Activated CD8-positive, alpha-beta T cell treated with anti-CD3 and anti-CD28 coated beads for 36 hours (primary cell): ENCODE measurements at places on chromosomes 1 and 21. TPM values are rescaled to one million over a fixed set of nuclear protein-coding genes. Genes with fewer than 3 reads are reported as not detected.

GRCh38 chr1:102628109-102628613 lies 480.2 kb downstream of the COL11A1 start:
- DNase-seq, result no peak
- no peaks in the 10 kb centered on the region for H3K27me3 ChIP-seq
- H3K36me3 ChIP-seq, result no peaks in the 10 kb centered on the region
- no peaks in the 10 kb centered on the region for H3K4me1 ChIP-seq

DNA sequence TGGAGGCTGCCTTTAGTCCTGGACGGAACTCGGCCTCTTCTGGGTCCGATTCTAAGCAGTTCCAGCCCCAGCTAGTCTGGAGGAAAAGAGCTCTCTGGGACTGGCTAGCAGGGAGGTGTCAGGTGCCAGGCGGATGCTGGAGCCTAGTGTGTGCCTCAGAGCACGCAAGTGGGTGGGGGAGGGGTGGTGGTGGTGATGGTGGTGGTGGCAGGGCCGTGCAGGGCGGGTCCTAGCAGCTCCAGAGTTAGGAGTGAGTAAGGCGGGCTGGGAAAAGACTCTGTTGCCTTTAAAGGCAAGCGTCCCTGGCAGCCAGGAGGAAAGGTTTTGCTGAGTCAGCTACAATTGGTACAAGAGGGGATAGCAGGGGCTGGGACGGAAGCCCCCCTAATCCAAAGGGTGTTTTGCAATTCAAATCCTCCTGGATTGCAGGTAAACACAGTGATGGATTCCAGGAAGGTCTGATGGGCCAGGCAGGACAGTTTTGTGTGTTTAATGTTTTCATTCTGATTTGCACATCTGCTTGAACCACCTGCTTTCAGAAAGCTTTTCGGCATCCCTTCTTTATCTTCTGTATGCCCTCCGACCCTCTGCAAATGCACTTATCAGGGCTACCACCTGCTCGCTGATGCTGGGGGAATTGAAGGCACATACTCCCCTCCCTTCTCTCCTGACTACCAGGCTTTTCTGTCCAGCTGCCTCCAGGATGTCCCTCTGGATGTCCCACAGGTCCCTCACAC lies 4.1 kb upstream of the SLC2A1 start:
- H3K27me3 ChIP-seq, result peaks cover 7% of the 10 kb centered on the region
- peaks cover 18% of the 10 kb centered on the region for H3K4me1 ChIP-seq
- no peak overlapping the region for H3K4me3 ChIP-seq
- H3K27ac ChIP-seq, result peak overlapping the region; percentile 17
- H3K36me3 ChIP-seq, result peaks cover 3% of the 10 kb centered on the region

DNA sequence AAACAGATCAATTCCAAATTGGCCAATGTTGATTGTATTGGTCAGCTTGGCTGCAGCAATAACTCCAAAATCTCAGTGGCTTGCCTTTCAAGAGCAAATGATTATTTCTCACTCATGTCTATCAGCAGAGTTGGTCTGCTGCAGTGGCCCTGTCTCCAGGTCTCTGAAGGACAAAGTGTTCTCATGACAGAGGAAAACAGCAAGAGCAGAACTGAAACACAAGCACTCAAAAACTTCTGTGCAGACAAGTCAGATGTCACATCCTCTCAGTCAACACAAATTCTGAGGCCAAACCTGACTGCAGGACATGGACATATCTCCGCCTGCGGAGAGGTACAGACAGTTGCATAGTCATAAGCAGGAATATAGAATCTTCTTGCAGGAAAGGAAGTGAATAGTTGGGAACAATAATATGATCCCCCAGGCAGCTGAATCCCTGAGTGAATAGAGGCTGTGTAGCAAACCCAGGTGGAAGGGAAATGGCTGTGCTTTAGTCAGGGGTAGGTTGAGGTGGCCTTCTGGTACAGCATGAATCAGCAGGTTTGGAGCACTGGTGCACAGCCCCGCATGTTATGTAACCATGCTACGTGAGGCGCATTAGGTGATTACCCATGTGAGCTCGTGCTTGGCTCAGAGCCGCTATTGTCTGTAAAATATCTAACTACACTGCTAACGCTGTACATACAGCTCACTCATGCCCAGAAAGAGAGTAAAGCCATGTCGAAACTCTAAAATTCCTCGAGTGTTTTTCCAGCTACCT lies 17.1 kb upstream of the UBE2U start:
- H3K27me3 ChIP-seq, result peaks cover 5% of the 10 kb centered on the region
- no peaks in the 10 kb centered on the region for H3K36me3 ChIP-seq
- H3K4me1 ChIP-seq, result no peaks in the 10 kb centered on the region

DNA sequence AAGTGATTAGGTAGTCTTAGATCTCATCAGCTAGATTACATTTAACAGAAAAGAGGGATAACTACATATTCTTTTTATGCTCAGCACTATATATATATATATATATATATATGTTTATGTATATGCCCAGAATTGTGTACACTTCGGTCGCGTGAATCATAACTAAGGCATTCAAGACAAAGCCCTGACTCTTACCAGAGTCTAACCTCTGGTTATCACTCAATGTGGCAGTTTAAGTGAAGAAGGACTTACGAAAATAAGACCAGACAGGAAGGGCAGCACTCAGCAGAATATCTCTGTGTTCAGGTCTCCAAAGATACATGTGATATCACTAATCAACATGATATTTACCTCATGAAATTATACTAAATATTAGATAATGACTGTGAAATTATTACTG lies 1326.7 kb downstream of the MRPL39 start:
- no peak overlapping the region for H3K4me3 ChIP-seq
- H3K4me1 ChIP-seq, result no peaks in the 10 kb centered on the region

Gene LCK
- 289 TPM for total RNA-seq

DNA sequence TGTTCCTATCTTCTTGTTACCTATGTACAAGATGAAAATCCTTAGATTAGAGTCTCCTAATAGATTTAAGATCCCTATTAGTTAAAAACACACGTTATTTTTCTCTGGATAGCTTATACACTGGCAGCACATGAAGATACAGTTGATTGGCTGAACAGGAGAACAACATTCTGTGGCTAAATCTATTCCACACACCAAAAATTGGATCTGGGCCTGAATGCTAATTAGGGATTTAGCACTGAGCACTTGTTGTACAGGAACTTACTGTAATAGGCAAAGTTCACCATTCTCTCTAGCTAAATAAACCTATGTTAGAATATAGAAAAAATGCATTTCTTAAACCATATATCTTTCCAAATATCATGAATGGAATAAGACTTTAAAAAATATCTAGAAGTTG lies 117.1 kb upstream of the PTGFR start:
- H3K4me1 ChIP-seq, result no peaks in the 10 kb centered on the region
- H3K36me3 ChIP-seq, result no peaks in the 10 kb centered on the region
- no peak overlapping the region for H3K27ac ChIP-seq
- no peak overlapping the region for H3K4me3 ChIP-seq

DNA sequence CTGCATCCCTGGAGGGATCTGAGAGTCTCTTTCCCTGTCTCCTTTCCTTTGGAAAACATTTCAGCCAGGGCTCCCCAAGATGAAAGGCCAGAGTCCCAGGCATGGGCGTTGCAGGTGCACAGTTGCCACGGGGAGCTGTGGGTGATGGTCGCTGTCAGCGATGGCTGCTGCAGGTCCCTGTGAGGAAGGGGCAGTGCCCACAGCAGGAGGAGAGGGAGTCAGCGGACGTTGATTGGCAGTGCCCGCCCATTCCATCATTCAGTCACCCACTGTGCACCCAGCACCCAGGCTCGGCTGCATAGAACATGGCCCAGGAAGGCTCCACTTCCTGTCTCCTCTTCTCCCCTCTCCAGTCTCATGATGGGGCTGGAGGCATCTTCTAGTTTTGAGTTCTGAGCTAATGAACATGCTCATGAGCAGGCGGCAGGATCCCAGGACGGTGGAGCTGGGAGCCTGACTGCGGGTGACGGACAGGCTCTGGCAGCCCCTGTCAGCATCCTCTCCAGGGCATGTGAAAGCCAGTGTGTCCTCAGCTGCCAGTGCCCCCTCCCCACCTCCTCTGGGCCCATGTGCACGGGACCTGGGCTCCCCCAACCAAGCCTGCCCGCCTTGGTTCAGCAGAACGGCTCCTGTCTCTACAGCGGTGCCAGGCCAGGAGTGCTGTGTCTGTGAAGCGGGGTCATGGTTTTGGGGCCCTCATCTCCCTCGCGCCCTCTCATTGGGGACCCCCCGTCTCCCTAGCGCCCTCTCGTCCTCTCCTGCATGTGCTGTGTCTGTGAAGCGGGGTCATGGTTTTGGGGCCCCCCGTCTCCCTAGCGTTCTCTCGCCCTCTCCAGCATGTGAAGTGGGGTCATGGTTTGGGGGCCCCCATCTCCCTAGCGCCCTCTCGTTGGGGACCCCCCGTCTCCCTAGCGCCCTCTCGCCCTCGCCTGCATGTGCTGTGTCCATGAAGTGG lies 24.5 kb downstream of the COL18A1 start:
- no peak for DNase-seq
- no peaks in the 10 kb centered on the region for H3K36me3 ChIP-seq
- H3K27ac ChIP-seq, result no peak overlapping the region
- peaks cover 2% of the 10 kb centered on the region for H3K27me3 ChIP-seq
- no peak overlapping the region for H3K4me3 ChIP-seq

DNA sequence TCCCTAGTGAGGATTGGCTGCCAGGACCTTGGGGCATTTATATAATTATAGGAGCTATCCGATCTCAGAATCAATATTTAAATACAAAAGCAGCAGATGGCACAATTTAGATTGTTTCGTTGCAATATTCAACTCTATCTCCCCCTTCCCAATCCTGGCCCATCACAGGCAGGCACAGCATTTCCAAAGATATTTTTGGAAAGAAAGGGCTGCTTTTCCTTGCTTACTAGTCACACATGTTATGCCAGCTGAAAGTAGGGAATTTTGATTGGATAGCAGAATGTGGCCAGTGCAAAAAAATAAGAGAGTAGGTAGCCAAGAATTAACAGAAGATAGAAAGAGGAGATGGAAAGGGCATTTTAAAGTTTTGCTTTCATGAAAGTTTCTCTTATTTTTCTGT lies 37.9 kb downstream of the IL12RB2 start:
- no peaks in the 10 kb centered on the region for H3K27me3 ChIP-seq
- no peak overlapping the region for H3K27ac ChIP-seq
- no peak overlapping the region for H3K4me3 ChIP-seq
- peaks cover 30% of the 10 kb centered on the region for H3K4me1 ChIP-seq
- DNase-seq, result no peak
